Head of caudate nucleus (tissue), 42 donors: ENCODE measurements at places on chromosomes 3 and 15.

- DNase-seq = no peak
Observed at GRCh38 chr15:73803806-73804205, 50.7 kb upstream of the INSYN1 start.

DNA sequence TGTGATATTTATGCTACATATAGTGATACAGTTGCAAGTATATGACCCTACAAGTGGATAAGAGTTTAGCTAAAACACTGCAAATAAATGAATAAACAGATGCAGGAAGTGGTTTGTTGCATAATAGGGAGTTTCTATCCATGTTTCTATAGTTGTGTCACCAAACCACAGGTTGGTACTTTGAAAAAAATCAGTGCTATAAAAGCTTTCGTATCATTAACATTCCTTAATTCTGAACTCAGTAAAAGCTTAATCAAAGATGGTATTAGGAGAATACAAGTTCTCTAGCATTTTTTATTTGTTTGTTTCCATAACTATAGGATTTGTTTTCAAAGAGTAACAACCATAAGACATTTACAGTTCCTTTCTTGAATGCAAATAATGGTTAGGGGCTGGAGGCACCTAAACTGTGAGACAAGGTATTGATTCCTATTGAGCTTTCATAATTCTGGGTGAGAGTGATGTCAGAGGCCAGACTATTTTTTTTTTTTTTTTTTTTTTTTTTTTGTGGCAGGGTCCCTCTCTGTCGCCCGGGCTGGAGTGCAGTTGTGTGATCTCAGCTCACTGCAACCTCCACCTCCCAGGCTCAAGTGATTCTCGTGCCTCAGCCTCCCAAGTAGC, 29.6 kb downstream of the CPOX start:
- no peak for DNase-seq

GRCh38 chr3:27758083-27758482, 36.0 kb upstream of the EOMES start:
- DNase-seq = no peak

GRCh38 chr3:37050282-37050681, 57.0 kb downstream of the MLH1 start:
- no peak for DNase-seq

DNA sequence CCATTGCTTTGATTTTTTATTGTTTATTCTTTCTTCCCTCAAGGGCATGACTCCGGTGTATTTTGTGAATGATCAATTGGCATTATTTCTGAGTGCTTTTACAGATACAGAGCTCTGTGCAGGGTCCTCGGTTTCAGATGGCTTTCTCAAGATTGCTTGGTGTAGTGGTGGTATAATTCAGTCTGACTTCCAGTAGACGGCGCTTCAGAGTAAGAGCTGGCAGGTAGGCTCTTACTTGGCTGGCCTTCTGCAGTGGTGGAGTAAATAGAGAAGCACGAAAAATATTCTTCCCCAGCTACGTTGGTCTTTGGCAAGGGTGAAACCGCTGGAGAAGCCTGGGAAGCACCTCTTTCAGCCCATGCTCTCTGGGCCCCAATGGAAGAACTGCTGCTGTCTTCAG, 723.0 kb upstream of the BCHE start:
- DNase-seq = no peak

- no peak for DNase-seq
Observed at GRCh38 chr3:171854649-171855305, 11.6 kb downstream of the TMEM212 start.

DNA sequence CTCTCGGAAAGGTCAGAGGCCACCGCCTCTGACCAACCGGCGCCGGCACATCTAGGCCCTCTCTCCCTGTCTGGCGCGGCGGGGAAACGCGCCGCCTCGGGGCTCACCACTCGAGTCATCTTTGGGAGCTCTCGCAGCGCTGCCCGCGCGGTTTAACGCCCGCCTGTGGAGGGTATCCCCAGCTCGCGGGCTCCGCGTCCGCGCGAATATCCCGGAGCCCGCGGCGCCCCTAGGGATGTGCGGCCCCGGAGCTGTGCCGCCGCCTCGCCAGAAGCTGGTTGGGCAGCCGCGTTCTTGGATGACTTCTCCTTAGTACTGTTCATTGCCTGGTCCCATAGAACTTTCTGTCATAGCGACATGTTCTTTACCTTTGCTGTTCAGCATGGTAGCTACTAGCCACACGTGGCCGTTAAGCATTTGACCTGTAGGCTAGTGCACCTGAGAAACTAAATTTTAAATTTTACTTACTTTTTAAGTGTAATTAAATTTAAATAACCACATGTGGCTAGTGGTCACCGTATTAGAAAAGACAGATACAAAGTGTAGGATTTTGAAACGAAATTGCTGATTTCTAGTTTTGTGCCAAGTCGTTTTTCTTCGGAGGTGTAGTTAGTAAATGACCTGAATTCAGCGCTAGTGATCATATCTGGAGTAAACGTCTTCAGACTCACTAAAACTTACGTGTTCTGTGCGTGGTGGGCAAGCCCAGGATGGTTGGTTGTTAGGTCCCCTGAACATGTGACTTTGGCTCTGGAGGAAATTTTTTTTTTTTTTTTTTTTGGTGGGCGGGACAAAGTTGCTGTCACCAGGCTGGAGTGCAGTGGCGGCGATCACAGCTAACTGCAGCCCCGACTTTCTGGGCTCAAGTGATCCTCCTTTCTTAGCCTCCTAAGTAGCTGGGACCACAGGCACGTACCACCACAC, 835 bp downstream of the ARIH2 start:
- no peak for DNase-seq

- no peak for DNase-seq
Observed at GRCh38 chr3:131901686-131902085, 133.1 kb downstream of the CPNE4 start.

GRCh38 chr3:56825567-56826438, 24.1 kb upstream of the ARHGEF3 start:
- DNase-seq = no peak

DNA sequence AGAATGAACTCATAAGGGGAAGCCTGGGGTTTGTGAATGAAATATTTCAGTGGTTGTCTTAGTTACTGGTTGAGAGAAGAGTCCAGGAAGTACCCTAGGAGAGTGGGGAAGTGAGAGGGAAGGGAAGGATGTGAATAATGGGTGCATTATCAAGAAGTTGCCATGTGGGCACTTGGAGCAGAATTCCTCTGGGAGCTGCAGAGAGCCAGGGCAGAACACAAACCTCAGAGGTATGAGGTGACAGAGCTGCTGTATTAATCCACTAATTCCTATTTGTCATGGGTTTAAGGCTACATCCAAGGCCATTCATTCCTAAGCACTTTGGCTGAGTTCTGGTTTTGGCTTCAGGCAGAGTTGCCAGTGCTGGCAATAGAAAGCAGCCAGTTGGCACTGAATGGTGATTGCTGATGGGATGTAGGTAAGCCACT, 29.0 kb downstream of the NDUFB4 start:
- DNase-seq = no peak

GRCh38 chr15:89196241-89196640, 25.1 kb downstream of the RLBP1 start:
- DNase-seq = no peak

GRCh38 chr3:161316006-161316689, 55.2 kb downstream of the SPTSSB start:
- DNase-seq = no peak

- DNase-seq = no peak
Observed at GRCh38 chr15:74630284-74631086, 14.8 kb downstream of the CLK3 start.

DNA sequence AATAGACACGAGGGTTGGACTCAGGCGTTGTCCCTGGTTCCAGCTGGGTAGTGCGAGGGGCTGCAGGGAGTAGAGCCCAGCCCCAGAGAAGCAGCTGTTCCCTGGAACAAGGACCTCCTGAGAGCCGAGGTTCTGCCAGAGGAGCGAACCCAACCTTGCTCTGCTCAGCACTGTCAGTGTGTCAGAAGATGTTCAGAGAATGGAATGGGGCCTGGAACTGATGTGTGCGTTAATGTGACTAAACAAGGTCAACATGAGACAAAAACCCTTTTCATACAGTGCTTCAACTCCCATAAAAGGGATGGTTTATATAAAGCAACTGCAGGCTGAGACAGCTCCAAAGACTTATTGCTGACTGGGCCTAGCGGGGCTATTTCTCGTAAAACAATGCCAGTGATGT, 35.5 kb upstream of the HACD2 start:
- DNase-seq = peak; percentile 44

- peak; percentile 15 for DNase-seq
Observed at GRCh38 chr3:108091498-108092250, 843 bp upstream of the CD47 start.

GRCh38 chr3:65314916-65315315, 627.1 kb upstream of the ADAMTS9 start:
- DNase-seq = no peak

- DNase-seq = peak; percentile 3
Observed at GRCh38 chr15:31269816-31270575, 56.6 kb upstream of the KLF13 start.

DNA sequence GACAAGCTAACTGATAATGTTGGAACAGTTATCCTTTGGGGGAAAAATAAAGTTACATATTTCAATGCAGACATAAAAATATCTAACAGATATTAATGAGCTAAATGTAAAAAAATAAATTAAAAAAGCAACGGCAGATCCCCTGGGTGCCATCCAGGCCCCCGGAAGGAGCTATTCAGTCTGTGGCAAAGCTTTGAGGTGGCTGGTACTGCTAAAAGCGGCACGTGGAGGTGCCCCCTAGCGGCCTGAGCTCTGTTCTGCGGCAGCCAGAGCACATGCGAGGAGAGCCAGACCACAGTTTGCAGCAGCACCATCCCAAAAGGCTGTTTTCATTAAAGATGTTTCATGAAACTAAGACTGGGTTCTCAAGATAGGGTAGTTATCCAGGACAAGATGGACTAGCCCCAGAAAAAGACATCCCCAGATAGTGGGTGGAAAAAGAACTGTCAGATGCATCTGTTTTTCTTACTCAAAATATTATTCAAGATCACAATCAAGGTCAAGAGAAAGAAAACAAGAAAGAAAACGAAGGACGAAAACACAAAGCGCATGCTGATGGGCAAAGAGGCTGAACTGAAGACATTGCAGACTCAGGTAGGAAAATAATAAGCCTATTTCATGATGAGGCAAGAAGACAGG, 18.7 kb downstream of the AP3S2 start:
- peak; percentile 89 for DNase-seq

GRCh38 chr3:171825222-171825828, 15.0 kb upstream of the PLD1 start:
- no peak for DNase-seq

DNA sequence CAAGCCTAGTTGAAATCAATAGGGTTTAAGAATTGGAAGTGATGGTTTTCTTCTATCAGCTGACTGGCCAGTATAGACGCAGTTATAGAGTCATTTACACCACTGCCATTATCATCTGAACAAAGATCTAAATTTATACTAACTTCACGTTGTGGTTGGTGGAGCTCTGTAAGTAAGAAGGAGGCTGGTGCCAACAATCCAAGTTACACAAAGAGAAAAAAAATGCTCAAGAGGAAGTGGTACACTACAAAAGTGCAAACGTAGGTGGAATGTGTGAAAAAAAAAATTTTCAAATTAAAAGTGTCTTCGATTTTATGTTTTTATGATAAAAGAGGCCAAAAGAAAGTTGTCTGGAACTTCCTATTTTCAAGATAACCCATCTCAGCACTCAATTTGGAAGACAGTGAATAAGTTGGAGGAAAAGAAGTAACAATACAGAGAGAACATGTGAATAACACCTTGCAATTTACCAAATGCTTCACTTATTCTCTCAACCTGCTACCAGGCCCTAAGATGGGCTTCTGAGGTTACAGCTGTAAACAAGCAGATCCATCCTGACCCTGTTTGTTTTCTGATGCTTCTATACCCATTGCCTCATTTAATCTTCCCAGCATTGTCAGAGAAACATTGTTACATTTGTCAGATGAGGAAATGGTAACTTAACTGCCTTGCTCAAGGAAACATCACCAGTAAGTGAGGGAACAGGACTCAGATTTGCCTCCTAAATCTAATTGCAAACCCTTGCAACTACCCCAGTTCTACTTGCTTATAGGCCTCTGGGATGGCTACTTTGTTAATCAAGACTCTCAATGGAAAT, 12.0 kb upstream of the TASOR start:
- no peak for DNase-seq

GRCh38 chr3:133037436-133037835, 755 bp upstream of the TMEM108 start:
- DNase-seq = no peak

- DNase-seq = no peak
Observed at GRCh38 chr15:65208647-65209046, 2.6 kb downstream of the CILP start.

- no peak for DNase-seq
Observed at GRCh38 chr15:22954326-22954725, 25.8 kb downstream of the CYFIP1 start.

DNA sequence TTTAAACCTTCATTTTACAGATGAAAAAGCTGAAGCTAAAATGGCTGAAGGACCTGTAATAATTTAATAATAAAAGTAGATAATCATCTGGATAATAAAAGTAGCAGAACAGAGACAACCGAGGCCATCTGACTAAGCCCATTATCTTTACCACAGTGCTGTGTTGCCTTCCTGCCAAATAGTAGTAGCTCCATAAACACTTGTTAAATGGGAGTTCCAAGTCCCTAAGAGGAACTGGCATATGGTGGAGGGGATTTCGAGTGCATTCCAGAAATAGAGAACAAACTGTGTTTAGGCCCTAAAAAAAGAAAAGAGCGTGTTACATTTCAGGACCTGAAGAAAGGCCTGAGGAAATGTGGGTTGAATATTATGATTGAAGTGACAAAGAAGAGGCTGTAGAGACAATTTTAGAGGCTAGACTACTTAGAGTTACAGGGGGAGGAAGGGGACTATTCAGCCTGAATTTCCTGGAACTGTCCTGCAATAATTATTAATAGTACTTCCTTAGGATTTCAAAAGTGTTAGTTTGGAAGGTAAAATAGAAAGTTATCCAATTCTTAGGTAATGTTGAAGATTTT, 424.3 kb downstream of the ROBO2 start:
- no peak for DNase-seq

- DNase-seq = no peak
Observed at GRCh38 chr3:157865352-157866000, 240.7 kb downstream of the SHOX2 start.

DNA sequence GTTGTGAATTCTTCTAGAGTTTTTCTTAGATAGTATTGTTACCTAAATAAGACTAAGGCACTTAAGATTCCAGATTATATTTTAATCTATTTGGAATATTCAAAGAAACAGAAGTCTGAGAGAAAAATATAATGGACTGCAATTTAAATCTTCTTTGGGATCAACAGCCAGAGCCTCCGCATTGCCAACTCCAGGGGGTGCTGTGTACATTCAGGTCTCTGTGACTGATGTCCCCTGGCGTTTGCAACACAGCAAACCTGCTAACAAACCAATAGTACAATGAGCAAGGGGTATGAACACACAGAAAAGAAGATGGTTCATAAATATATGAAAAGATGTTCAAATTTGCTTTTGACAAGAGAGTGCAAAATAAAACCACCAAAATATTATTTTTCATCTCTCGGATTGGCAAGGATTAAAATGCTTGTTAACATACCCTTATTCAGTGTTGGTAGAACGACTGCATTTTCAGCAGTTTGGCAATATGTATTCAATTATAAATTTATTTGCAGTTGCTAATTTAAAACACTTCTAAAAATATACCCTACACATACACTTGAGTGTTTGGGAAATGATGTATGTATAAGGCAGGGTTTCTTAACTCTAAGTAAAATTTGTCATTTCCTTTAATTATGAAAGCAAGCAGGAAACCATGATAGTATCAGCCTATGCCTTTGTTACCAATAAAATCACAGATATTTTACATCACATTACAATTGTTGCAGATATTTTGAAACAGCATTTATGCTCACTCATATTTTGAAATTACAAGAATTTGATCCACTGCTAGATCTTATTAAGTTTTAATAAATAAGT, 16.1 kb upstream of the TM4SF1 start:
- DNase-seq = peak; percentile 52
